Kidney (tissue), 22 donors: ENCODE measurements at places on chromosomes 1 and 21.

DNA sequence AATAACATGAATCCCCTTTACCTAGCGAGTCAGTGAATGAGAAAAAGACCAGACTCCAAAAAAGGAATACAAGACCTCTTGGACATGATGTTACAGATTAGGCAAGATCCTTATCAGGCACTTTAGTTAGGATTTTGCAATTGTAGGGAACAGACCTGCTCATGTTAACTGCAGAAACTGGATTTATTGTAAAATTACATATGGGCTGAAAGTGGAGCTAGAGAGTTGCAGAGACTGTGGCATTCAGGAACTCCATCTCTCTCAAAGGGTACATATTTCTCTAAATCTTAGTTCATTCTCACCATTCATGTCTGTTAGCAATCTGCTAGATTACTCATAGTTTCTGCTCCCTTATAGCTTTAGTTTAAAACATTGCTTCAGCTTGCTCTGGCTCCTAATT is 142.2 kb downstream of the PAPPA2 start:
- no peak for DNase-seq

- no peak for DNase-seq
Observed at GRCh38 chr1:118998171-118998570, 10.0 kb upstream of the TBX15 start.

- no peak for DNase-seq
Observed at GRCh38 chr1:93814795-93815340, 64.1 kb downstream of the DNTTIP2 start.

DNA sequence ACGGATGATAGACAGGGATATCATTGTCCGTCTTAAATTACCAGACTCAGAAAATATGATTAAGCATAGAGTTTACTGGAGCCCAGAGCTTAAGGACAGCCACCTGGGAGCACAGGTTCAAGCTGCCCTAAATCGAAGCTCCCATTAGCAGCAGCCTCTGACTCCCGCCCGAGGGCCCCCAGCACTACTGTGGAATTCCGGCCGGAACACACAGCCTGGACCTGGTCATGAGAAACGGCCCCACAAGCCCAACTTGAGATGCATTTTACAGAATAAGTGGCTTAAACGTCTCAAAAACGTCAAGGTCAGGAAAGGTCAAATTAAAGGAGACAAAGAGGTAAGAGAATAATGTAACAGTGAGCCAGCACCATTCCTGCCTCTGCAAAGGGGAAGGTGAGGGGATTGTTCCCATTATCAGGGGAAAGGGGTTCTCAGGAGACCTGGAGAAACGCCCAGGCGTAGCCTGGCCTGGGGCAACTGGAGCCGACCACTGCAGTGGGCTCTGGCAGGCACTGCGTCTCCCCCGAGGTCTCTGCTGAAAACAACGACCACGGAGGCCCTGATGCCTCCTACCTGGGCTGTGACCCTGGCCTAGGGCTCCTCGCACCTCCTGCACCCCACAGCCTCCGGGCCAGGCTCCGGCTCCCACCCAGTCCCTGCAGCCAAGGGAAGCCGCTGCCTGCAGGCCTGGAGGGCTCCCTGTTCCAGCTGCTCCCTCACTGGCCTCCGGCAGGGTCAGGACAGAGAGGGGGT is 11.5 kb upstream of the COL6A1 start:
- DNase-seq, result no peak

DNA sequence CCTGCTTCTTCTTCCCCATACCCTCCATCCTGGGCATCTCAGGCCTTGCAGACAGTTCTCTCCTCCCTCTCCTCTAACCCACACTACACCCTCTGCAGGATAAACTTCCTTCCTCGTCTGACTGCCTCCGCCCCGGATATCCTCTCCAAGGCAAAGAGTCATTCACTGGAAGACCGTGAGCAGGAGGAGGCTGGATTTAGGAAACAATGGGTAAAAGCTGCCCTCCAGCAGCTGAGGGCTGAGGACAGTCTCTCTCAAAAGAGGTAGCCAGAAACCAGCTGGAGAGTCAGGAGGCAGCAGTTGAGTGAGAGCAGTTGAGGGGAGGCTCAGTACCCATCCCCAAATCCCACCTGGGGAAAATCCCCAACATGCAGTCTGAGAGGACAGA is 1.4 kb downstream of the CSRP1 start:
- DNase-seq, result peak; percentile 78
